CD4-positive, CD25-positive, alpha-beta regulatory T cell (primary cell): ENCODE measurements at places on chromosomes 5 and 9.

DNA sequence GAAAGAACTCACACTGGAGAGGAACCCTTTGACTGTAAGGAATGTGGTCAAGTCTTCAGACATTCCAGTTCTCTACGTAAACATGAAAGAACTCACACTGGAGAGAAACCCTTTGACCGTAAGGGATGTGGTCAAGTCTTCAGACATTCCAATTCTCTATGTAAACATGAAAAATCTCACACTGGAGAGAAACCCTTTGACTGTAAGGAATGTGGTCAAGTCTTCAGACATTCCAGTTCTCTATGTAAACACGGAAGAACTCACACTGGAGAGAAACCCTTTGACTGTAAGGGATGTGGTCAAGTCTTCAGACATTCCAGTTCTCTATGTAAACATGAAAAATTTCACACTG is 32.6 kb downstream of the MAPK9 start:
- DNase-seq = no peak

DNA sequence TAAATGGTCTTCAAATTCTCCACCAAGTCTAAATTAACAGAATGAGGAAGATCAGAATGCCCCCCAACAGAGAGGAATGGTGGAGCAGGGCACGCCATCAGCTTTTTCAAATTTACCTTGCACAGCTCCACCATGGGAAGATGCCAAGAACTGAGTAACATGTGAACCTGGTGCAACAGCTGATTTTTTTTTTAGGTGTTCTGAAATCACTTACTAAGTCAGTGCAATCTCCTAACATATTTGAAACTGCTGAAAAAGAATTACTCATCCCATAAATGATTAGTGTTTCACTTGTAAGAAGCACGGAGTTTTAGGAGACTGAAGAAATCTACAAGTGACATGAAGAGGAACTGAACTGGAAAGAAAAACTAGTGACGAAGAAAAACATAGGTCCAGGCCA is 5.1 kb downstream of the TMEM245 start:
- no peak for DNase-seq

DNA sequence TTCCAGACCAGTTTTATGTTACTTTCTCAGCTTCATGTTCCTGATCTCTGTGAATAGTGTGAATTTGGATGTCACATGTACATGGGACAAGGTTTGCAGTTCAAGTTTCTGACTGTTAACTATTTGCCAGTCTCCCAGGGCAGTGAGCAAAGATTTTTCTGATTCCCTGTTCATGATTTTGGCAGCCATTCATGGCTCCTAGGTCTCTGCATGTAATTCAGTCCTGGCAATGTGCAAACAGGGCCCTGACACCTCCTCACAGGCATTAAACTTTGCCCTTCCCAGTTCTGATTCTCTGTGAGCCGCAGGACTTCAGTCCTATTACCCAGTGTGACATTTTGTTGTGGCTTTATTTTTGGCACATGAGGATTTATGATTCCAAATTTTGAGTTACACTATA is 349.7 kb downstream of the ARRDC3 start:
- no peak for DNase-seq

DNA sequence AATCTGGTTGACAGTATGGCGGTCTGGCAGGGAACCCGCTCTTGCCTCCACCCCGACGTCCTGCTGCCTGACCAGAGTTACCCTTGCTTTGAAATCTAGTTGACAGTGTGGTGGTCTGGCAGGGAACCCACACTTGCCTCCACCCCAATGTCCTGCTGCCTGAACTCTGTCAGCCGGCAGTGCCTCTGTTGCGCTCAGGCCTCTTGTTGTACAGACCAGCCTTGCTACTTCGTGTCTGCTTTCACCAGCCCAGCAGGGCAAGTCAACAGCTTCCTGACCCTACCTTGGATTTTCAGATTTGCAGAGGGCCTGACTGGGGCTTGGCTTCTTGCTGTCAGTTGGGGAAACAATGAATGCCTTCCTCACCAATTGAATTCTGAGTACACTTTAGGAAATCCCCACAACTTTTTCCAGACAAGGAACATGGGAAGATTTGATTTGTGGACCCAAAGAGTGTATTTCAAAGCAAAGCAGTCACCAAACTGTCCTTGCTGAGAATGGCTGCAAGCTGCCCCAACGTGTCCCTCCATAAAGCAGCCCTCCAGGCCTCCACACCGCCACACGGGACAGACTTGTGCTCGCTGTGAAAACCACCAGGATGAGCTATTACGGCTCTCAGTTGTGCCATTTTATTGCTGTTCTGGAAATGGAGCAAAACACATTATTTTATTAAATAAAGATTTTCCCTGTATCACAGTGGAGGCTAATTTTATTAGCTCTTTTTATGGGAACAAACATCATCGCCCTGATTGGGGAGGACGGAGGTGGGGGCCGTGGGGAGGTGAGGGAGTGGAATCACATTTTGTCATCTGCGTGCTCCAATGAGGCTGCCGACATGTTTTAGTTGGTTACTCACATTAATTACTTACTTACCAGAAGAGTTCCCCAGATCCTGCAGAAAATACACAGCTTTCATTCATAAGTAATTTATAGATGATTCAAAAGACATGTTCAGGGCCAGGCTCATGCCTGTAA is 189.3 kb downstream of the AOPEP start:
- no peak for DNase-seq

- no peak for DNase-seq
Observed at GRCh38 chr5:139360384-139360783, 18.7 kb downstream of the PAIP2 start.

- DNase-seq = no peak
Observed at GRCh38 chr5:163696579-163696887, 191.1 kb downstream of the MAT2B start.

- DNase-seq = no peak
Observed at GRCh38 chr5:31193591-31194467, at the start of gene CDH6. TSS of gene CDH6 (plus strand) at chr5:31193686. CDS start at chr5:31267474, 73,788 bp downstream.
